ENCODE measurements at places on chromosomes 3 and 15.

GRCh38 chr3:108830381-108830780, 7.8 kb downstream of the TRAT1 start:
- no peak for DNase-seq

- no peak for DNase-seq
These were observed 13.7 kb downstream of the PDHB start for GRCh38 chr3:58419780-58420507.

- DNase-seq = no peak
These were observed 208.1 kb downstream of the SV2B start for GRCh38 chr15:91308199-91308598.

DNA sequence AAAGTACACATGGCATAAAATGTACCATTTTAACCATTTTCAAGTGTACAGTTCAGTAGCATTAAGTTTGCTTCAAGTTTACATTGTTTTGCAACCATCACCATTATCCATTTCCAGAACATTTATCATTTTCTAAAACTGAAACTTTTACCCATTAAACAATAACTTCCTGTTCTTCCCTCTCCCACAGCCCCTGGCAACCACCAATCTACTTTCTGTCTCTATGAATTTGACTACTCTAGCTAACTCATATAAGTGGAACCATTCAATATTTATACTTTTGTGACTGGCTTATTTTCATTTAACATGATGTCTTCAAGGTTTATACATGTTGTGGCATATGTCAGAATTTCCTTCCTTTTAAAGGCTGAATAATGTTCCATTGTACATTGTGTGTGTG, 19.9 kb downstream of the TMEM62 start:
- no peak for DNase-seq

DNA sequence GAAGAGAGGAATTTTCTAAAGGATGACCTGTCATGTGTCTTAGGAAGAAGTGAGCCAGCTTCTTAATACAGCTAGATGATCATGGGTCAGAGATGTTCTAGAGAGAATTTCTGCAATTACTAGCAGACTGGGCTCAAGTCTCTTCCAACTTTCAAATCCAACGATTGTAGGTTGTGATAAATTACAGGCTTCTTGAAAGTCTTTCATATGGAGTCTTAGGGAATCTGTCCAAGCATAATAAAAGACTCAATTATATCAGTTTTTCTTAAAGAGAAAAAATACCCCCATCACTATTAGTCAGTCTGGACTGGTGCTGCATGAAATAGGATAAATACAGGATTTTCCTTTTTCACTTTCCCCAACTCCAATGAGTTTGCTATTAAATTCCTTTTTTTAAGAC, 59.1 kb downstream of the DRD3 start:
- DNase-seq = no peak

DNA sequence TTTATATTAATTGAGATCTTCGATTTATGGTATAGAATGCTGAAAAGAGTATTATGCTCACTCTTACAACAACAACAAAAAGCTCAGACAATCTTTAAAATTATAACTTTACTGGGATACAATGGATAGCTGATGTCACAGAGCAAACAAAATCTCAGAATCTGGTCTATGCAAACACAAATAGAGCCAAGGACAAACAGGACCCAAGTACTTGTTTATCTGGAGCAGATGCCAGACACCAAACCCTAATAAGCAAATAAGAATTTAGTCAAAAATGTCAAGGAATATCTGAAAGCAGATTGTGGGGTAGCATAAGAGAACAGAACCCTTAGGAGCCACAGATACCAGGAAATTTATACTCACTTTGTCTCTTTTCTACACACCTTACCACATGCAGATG, 302.2 kb downstream of the CGGBP1 start:
- no peak for DNase-seq

DNA sequence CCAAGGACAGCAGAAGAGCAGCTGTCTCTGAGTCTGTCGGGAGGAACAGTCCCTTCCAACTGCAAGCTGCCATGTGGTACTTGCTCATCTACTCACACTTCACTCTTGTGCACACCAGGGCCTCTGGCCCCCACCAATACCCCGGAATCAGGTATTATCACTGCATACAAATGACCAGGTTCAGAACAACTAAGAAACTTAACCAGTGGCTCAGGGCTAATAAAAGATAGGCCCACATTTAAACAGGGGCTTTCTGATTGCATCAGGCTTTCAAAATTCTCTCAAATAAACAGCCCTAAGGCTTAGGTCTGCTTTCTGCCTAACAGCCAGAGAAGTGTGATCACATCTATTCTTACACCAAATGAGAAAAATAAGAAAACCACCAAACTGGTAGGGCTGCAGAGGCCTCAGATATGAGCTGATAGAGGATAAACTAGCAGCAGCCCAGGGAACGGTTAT, 20.7 kb downstream of the CCDC12 start:
- no peak for DNase-seq

GRCh38 chr3:182979674-182980191, 605 bp downstream of the DCUN1D1 start:
- DNase-seq = peak; percentile 21

- DNase-seq = no peak
These were observed 23.2 kb upstream of the LAMP3 start for GRCh38 chr3:183185696-183186095.

DNA sequence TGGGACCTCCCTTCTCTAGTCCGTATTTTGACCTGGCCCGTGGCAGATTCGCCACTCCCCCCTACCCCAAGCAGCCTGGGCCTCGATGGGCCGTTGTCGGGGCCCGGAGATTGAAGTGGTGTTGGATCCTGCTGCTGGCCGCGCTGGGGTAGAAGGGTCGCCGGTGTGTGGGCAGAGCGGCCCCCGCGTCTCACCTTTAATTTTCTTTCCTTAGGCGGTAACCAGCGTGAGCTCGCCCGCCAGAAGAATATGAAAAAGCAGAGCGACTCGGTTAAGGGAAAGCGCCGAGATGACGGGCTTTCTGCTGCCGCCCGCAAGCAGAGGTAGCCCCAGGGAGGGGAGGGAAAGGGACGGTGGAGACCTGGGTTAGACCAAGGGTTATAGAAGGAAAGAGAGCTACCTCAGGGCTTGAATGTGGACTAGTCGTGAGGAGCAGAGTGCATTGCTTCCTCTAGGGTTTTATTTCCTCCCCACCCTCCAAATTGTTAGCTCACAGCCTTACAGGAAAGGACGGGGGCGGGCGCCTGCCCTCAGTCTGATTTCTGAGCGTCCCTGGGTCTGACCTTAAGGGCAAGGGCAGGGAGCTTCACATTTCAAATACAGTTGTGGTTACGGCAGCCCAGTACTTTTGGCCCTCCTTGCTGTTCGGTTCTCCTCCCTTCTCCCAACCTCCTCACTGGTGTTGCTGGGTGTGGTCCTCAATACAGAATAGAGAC, 799 bp downstream of the SERF2 start:
- no peak for DNase-seq

DNA sequence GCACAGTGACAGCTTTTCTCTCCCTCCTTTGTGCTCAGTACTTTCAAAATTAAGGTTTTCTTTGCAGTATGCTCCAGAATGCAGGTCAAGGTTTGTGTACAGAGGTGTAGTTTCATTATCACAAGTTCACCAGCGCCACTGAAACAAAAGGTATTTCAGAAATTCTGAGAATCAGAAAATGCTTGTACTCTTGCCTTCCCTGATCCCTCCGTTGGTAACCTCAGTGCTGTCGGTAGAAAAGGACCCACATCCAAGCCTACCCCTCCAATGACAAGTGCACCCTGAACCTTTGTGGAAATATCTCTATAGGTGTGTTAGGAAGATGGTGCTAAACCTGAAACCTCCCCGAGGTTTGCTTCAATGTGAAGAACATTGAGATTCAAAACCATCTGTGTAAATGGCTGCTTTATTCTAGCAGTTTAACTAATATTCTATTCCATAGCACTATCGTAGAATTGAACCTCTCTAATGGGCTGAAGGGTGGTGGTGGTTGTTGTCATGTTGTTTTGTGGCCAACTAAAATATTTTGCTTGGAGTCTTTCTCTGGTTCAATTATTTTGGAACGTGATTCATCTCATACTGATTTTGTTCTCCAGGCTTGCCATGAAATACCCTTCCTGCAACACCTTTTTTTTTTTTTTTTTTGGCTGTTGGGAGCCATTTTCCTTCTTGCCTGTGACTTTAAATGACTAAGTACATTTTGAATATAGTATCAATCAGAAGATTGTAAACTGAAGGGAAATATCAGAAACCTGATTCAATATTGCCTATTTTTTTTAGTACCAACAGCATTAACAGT, 20.7 kb downstream of the ZBTB38 start:
- no peak for DNase-seq

DNA sequence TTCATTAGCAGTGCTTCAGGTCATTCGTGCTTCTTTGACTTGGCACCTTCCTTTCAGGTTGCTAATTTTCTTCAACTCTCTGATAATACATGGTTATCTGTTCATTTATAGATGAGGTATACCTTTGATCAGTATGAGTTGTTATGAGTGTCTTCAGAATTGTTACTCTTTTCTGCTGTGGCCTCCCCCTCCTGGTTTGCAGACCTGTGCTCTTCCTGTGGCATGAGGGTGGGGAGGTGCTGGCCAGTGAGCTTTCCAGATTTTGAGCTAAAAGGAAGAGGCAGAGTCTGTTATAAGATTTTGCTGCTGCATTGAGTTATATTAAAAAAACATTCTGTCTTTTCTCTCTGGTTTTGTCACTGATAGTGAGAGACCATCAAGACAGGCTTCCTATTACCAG, 30.8 kb upstream of the GOLGA6L9 start:
- no peak for DNase-seq

- DNase-seq = no peak
These were observed 19.9 kb upstream of the LRRC58 start for GRCh38 chr3:120369037-120369467.

DNA sequence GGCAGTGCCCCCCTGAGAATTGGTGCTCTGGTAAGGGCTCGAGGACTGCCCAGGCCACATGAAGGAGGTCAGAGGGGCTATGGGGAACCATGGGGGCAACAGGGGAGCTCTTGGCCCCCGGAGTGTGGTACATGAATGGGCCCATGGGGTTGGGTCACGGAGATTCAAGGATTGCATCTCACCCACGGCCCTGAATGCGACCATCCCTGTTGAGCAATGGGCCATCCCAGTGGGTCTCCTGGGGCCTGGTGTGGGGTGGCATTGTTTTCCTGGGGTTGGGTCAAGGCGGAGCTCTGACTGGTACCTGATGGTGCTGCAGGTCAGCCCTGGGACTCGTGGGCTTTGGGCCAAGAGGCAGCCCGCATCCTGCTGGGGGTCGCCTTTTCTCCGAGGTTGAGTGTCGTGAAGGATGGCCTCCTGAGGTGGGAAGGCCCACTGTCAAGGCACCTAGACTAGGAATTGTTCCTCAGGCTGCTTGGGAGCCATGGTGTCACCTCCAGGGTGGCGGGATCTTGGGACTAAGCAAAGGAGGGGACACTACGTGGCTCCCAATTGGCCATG, 198.3 kb downstream of the UBE3A start:
- DNase-seq = no peak

- no peak for DNase-seq
These were observed 15.4 kb upstream of the RFC4 start for GRCh38 chr3:186821429-186822387.

GRCh38 chr15:61682891-61683735, 377.1 kb downstream of the VPS13C start:
- DNase-seq = no peak

DNA sequence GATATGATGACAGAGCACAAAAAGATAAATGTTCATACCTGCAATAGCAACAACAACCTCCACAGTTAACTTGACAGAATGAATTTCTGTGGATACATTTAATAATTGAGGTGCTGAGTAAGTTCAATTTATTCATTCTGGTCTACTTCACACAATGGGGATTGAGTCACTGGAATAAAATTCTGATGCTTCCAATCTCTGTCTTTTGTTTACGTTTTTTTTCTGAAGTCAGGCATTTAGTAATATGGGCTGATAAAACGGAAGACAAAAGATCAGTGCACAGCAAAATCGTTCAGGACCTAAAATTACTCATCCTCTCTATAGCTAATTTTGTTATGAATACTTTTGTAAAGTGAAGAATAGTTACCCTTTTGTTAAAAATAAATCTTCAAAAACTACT, 565.9 kb upstream of the CCDC54 start:
- DNase-seq = no peak

DNA sequence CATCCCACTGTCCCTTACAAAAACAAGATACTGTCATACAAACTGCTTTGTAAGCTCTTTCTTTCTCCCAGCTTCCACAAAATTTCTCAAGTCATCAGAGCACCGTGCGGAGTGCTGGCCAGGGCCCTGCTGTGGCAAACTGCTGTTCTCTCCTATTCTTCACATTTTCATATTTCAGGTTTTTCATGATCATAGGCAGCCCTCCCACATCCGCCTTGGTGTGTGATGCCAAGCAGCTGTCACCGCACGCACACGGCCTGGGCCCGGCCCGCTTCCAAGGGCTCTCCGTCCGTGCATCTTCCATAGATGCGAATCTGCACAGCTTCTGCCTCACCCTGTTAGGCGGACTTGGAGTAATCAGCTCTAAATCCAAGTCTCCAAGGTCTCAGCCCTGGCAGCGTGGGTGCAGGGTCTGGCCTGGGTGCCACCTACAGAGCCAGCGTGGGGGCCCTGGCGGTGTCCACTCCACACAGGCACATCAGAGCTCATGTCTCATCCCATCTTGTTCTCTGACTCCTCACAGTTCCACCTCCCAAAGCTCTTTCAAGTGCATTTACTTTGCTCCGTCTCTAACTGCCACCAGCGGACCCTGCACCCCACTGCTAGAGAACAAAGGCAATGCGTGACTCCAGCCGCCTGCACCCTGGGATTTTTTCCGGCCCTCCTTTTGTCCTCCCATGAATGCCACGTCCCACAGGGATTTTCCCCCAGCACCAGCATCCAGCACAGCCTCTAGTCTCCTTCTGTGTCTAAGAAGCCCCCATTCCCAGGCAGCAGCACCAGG, 27.2 kb downstream of the CYFIP1 start:
- DNase-seq = no peak

DNA sequence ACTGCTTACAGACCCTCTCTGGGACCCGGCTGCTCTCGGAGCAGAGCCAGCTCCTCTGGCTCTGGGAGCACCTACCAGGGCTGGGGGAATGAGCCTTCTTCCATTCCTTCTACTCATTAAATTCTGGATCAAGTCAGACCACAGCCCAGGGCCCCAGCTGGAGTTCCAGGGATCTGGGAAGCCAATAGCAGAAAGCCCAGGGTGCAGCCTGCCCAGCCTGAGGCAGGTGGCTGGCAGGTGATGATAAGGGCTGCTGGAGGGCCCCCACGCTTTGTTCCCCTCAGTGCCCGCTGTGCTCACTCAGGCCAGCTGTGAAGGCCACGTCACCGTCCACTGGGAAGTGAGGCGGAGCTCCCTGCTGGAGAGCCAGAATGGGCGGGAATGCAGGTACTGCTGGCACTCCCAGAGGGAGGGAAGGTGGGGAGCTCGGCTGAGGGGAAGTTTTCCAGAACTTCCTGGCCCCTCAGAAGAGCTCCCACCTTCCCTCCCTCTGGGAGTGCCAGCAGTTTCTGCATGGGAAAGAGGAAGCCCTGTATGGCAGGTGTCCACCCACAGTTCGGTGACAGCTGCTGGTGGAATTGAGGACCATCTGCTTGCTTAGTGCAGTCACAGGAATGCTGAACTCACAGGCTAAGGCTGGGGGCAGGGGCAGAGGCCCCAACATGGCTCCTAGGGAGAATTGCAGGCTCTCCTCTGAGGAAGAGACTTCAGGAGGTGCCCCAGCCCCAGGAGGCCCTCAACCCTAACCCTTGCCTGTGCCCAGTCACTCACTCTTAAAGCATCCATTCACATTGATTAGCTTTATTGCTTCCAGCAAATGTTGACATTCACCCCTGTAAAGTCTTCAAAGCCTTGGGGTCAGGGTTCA, 12.6 kb upstream of the RTP3 start:
- no peak for DNase-seq

- DNase-seq = no peak
These were observed 408 bp downstream of the WDR82 start for GRCh38 chr3:52277972-52278509.

GRCh38 chr3:11477407-11477911, 166.3 kb downstream of the VGLL4 start:
- DNase-seq = no peak
